NCI-H1930 (cell line): ENCODE measurements at places on chromosomes 16 and 17.

DNA sequence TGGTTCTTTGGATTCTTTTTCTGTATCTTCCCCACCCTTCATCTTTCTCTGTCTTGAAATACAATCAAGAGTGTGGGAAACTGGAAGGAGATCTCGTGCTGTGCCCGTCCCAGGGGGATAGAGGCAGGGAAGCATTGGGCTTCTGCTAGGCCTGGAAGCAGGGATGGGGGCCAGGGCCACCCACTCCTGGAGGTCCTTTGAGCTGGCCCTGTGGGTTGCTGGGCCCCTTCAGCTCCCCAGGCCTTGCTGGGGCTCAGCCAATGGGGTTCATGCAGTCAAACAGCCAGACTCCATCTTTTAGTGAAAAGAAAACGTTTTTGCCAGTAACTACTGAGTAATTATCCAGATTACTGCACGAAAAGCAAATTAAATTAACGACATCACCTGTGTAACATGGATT is 67.8 kb downstream of the CCDC182 start:
- no peak for DNase-seq

DNA sequence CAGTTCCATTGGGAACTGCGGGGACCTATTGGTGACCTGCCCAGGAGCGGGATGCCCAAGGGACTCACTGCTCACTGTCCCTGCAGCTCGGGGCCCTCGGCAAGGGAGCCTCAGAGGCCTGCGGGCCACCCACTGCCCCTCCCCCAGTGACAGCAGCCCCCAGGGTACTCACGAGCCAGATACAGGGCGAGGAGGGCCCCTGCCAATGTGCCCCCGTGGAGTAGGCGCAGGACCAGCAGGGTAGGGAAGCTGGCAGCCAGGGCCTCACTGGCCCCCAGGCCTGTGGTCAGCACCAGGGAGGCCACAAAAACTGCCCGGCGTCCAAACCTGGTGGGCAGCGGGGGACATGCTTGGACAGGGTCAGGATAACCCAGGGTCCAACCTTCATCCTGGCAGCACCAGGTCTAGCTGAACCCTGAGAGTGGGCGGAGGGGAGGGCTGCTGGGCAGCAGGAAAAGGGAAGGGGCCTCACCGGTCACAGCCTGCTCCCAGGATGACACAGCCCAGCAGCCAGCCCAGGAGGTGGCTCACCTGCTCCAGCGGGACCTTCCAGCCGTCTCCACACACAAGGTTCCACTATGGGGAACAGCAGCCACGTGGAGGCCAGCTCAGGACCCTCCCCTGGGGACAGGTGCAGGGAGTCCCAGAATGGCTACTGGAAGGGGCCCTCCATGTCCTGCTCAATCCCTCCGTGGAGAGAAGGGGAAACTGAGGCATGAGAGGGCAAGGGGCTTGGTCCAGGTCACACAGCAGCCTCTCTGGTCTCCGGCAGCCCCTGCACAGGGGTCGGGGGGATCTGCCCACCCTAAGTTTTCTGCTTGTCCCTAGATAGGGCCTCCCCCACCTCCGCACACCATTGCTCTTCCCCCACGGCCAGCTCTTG is 855 bp downstream of the SLC22A31 start:
- no peak for DNase-seq

GRCh38 chr17:48153691-48154358 is 46.3 kb downstream of the SNX11 start:
- peak; percentile 43 for DNase-seq

DNA sequence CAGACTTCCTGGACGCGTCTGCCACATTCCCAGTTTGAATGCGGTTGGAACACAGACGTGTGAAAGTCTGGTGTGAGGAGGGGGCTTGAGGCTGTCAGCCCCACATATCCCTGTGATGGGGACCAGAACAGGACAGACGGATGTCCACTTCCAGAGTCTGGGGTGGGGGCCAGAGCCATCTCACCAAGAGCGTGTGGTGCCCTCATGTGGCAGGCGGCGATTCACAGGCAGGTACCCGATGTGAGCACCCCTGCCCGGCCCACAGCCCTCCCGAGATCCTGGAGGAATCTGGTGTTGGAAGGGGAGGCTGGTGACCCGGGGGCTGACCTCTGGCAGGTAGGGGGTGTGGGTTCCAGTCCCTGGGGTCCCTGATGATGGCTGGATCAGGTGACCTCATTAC is 51.5 kb downstream of the ENGASE start:
- no peak for DNase-seq

DNA sequence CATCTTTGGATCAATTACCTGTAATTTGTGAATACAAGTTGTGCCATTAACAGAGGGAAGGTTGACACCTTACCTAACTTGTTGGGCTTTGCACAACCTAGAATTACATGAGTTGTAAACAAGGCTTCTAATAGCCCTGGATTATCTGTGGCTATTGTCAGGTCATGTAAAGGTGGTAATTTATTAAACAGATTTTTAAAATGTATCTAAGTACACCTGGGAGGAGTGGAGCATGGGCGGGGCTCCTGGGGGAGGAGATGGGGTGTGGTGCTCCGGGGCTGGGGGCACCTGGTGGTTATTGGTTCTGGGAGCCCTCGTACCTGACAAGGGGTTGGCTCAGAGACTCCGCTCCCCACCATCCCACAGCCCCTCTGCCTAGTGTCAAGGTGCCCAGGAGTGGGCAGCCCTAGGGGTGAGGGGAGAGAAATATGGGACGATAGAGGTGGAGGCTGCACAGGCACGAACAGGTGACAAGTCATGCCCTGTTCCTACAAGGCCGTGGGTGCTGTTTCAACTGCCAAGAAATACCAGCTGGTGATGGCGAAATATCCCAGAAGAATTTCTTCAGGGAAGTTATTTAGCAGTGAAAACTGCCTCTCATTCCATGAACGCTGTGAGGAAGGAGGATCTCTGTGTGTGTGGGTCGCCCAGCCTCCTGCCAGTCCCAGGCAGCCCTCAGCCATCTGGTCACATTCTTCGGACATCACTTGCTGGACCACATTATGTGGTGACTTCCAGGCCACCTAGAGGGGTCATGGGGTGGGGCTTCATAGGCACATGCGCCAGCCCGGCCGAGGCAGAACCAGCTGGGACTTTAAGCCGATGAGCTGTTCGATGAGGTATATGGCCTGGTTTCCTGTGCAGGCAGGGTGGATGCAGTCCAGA is 55.5 kb upstream of the IRX3 start:
- no peak for DNase-seq
